ENCODE measurements at places on chromosomes 16 and 17.
A peak's percentile ranks its signal among the peaks of the same experiment; 100 is the strongest.

- no peak for DNase-seq
Measured at GRCh38 chr16:49664221-49665215, 191.4 kb downstream of the ZNF423 start.

DNA sequence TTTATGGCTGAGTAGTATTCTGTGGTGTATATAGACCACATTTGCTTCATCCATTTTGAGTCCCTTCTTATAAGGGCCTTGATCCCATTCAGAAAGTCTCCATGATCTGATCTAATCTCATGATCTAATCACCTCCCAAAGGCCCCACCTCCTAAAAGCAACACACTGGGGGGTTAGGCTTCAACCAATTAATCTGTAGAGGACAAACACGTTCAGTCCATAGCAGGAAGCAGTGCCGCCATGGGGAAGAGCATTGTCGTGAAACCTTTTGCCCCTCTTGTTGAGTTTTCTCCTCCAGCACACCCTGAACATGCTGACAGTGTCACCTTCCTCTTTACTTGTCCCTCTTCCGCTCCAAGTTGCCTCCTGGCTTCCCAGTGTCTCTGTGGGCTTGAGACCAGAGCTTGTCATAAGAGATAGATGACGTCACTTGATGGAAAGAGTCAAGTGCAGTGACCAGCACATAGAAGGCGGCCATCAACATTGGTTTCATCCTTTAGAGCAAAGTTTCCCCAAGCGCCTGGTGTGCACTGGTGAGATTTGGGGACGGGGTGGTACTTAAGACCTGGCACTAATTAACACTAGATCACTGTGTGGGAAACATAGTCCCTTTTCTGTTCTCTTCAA lies 74.1 kb downstream of the PRKCB start:
- no peak for DNase-seq

DNA sequence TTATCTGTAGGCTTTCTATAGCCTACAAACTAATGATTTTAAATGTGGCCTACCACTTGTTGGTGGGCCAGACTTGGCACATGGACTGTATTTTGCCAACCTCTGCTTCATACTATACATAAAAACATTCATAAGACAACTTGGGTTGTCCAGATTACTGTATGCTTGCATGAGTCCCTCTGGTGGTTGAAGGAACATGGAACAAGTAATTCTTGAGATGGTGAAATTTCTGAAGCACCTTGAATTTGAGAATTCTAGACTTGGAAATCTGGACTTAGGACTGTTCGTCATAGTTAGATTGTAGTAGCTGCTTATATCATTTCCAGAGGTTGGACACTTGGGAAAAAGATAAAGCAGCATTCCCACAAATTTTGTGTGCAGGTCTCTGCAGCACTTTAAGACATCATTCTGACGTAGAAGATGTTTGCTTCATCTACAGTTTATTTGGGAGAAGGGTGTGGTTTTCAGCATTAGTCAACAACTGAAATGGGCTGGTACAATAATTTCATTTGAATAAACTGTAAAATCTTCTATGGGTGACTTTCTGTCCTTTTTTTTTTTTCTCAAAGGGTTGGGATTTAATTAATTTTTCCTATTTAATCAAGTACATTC lies 31.2 kb downstream of the NFATC3 start:
- DNase-seq, result peak; percentile 62

DNA sequence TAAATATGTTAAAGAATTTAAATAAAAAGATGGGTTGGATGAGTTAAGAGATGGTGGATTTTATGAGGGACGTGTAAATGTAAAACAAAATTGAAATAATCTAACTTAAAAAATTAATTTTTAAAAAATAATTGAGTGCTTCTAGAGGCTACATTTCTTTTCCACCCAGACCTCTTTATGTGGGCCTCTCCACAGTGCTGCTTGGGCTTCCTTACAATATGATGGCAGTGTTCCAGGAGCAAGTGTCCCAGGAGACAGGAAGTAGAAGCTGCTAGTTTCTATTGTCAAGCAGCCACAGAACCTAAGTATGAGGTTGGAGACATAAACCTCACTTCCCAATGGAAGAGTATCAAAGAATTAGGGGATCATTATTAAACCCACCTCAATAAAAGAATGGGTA lies 205.7 kb upstream of the CPHXL start:
- DNase-seq, result no peak

DNA sequence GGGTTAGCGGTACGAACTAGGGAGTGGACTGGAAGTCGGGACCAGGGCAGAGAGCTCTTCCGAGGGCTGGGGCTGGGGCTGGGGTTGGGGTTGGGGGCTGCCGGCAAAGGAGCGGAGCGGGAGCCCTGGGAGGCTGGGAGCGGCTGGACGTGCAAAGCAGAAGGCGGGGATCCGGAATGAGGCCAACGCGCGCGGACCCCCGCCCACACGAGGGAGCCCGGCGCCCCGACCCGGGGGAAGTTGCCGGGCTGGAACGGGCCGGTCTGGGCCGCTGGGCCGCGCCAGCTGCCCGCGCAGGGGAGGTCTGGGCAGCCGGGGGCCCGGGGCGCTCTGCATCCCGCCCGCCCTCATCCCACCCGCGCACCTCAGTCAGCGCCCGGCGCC lies 323 bp downstream of the ST3GAL2 start:
- no peak for DNase-seq

- DNase-seq, result peak; percentile 26
Measured at GRCh38 chr17:44955674-44956425, 8.3 kb upstream of the KIF18B start.

DNA sequence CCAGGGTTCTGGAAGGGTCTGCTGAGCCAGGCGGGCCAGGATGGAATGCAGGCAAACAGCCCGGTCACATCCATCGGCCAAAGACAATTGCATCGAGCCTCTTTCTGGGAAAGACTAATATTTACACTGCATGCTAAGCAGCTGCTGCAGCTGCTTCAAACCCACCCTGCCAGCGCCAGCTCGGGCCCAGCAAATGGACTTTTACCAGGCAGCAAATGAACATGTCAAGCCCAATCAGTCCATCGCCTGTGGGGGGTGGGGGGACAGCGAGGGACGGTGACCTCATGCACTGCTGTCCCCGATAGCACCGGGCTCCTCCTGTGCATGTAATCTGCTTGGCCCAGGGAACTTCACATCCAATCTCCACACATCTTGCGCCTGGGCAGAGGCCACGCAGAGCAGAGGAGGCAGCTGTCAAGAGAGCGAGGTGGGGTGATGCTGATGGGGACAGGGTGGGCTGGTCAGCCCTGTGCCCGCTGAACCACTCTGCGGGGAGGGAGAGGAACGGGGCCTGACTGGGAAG lies 39.4 kb upstream of the CDH5 start:
- DNase-seq, result no peak

Measured in iris pigment epithelial cell (primary cell).